Activated naive CD8-positive, alpha-beta T cell treated with anti-CD3 and anti-CD28 coated beads for 36 hours (primary cell): ENCODE measurements at places on chromosomes 5 and 9.

GRCh38 chr9:93094658-93095204 is 1.3 kb upstream of the CARD19 start:
- no peak for DNase-seq

DNA sequence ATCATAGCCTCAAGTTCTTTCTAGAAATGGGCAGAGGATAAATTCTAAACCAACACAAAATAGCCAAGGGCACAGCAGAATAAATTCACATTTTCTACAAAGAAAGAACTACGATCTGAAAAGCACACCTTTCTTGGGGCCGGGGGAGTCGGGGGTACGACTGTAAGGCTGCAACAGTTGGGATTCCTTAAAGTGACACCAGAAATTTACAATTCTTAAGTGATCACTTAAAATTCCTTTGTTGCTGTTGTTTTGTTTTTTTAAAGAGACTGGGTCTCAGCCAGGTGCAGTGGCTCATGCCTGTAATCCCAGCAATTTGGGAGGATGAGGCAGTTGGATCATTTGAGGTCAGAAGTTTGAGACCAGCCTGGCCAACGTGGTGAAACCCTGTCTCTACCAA is 95.8 kb downstream of the CDK5RAP2 start:
- no peak for DNase-seq

DNA sequence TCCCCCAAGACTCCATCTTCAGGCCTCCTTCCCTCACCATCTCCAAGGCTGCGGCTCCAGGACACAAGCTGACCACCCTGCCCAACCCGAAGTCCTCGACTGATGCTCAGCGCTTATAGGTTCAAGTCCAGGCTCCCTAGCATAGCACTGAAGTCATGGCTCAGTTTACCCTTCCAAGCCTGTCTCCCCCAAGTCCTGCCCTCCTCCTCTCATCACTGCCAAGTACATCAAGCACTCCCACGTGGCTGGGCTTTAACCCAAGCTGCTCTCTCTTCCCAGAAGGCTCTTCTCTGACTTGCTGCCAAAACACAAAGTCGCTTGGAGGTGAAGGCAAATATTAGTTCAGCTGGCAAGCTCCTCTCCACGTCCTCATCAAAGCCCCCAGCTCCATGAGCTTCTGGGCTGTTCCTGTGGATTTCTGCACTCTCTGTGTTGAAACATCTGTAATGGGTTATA is 22.1 kb upstream of the MARCHF6 start:
- DNase-seq, result no peak

GRCh38 chr5:52837591-52838001 is 49.9 kb downstream of the ITGA1 start:
- DNase-seq, result no peak

- DNase-seq, result no peak
These were observed 567.9 kb downstream of the EBF1 start for GRCh38 chr5:158531860-158532259.

GRCh38 chr5:8227112-8227511 is 358.2 kb downstream of the MTRR start:
- no peak for DNase-seq

DNA sequence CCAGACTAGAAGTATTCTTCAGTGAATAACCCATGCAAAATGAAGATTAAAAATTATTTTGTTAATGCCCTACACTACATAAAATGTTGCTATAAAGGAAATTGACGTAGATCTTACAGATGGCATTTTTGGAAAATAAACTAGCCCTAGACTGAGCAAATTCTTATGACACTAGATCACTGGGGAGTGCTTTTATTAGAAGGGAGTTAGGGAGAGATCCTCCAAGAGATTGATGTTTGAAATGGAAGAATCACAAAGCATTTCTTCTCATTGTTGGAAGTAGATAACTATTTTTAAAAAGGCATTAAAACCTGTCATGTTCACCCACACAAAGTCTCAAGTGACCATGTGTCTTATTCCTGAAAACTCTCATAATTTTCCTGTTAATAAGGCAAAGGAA is 351.1 kb upstream of the TLE4 start:
- DNase-seq, result no peak

GRCh38 chr9:72687331-72687730 is 165.9 kb downstream of the TMC1 start:
- DNase-seq, result no peak

- no peak for DNase-seq
These were observed 22.5 kb upstream of the PTGS1 start for GRCh38 chr9:122348288-122348777.

GRCh38 chr5:56152437-56152836 is 80.7 kb downstream of the ANKRD55 start:
- DNase-seq, result no peak

DNA sequence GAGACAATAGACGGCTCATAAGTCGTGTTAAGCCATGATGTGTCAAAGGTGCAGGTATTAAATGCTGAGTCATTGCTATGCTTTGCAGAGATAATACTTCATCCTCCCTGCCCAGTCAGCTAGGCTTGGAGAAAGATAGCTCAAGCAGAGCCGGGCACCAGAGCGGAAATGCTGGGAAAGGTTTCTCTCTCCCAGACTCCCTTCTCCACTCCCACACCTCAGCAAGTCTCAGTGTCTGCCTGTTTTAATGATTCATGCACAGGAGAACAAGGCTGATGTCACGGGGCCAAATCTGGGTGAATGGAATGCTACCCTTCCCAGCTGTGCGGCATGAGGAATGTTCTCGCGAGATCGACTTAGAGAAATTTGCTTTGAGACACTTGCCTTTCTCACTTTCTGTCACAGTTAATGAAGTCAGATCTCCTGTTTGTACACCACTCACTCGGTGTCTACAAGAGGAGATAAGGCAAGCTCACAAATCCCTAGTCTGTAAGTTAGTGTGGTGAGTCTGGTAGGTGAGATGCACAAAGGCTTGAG is 204.4 kb downstream of the EFNA5 start:
- DNase-seq, result no peak

- DNase-seq, result no peak
These were observed 15.1 kb downstream of the RPS14 start for GRCh38 chr5:150434464-150434863.

- no peak for DNase-seq
These were observed 514.1 kb upstream of the MEF2C start for GRCh38 chr5:89397096-89397495.

GRCh38 chr9:93815135-93815534 is 140.0 kb downstream of the BARX1 start:
- DNase-seq, result no peak

- DNase-seq, result no peak
These were observed 62.9 kb downstream of the SMIM23 start for GRCh38 chr5:171848486-171848885.

GRCh38 chr5:52767766-52768480 is 19.8 kb upstream of the ITGA1 start:
- no peak for DNase-seq

GRCh38 chr5:12901696-12902095 is 997.5 kb upstream of the CTNND2 start:
- no peak for DNase-seq

GRCh38 chr5:142568283-142568995 is 117.5 kb downstream of the FGF1 start:
- no peak for DNase-seq

DNA sequence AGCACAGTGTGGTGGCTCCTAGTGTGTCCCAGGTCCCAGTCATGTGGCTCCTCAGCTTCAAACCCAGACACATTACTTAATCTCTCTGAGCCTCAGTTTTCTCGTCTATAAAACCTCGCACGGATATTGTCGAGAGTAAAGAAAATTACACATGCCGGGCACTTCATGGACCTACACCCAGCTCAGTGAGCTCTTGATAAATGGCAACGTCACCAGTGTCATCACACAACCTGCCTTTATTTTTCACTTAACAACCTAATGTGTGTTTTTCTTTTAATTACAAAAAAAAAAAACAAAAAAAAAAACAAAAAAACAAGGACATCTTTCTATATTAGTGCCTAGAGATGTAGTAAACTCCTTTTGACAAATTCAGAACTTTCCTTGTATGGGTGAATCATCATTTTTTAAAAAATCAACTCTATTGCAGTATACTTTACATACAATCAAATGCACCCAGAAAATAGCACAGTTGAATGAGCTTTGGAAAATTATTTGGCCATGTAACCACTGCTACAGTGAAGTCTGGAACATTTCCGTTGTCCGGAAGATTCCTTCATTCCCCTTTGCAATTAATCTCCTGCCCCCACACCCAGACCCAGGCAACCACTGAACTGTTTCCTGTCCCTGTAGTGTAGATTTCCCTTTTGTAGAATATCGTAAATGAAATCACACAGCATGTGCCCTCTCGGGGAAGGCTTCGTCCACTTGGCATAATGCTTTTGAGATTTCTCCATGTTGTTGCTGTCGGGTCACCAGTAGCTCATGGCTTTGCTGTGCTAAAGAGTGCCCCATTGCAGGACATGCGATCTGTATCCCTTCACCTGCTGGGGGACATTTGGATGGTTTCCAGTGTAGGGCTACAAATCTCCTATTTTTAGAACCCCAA is 100.4 kb upstream of the LARP1 start:
- no peak for DNase-seq

DNA sequence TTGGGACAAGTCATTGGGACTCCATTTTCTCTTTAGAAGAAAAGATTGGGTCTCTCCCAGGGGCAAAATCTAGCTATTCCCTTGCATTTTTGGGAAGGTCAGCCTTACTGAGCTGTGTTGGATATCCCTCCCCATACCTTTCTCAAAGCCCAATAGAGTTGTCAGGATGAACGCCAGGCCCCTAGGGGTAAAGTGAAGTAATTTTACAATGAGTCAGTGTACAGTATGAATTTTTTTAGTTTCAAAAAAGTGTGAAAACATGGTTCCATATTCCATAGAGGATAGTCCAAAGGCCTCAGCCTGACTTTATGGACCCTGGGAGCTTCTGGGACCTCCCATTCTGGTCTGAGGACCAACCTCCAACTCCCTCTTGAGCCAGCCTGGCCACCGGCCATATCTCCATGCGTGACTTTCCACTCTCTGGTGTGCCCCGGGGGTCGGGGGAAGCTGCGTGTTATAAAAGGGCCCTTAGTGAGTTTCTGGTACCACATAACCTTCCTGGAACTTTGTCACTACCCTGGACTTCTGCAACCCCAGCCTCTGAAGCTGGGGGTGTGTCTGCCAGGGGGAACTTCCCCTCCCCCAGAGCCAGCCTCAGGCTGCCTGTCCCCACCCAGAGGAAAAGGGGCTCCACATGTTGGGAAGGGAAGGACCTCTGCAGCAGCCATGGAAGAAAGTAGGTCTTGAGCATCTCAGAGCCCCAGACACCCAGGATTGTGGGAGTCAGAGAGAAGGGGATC is 52.4 kb upstream of the SYNPO start:
- no peak for DNase-seq

DNA sequence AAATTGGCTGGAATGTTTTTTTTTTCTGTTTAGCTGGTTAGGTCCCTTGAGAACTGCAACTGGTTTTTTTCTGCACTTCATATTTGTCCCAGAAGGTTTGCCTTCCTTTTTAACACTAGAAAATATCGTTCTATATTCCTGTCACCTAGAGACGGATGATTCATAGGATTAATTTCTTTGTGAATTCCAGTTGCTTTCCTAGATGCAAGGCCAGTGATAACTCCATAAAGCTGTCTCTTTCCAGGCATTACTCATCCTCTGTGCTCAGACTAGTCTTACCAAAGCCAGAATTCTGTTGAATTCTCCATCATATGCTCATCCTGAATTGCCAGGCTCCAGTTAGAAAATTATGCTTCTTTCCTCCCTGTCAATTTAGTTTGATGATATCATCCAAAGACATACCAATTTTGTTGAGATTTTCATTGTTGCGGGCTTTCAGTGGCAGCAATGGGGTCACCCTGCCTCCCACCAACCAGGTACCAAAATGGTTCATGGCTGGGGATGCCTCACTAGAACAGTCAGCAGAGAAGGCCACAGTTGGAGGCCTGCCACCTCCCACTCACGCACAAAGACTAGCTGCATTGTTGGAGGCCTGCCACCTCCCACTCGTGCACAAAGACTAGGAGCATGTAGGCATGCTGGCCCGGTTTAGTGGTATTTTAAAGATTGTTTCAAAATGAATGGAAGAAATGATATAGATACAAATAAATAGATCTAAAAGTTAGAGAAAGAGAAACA is 8.5 kb downstream of the BAAT start:
- no peak for DNase-seq

DNA sequence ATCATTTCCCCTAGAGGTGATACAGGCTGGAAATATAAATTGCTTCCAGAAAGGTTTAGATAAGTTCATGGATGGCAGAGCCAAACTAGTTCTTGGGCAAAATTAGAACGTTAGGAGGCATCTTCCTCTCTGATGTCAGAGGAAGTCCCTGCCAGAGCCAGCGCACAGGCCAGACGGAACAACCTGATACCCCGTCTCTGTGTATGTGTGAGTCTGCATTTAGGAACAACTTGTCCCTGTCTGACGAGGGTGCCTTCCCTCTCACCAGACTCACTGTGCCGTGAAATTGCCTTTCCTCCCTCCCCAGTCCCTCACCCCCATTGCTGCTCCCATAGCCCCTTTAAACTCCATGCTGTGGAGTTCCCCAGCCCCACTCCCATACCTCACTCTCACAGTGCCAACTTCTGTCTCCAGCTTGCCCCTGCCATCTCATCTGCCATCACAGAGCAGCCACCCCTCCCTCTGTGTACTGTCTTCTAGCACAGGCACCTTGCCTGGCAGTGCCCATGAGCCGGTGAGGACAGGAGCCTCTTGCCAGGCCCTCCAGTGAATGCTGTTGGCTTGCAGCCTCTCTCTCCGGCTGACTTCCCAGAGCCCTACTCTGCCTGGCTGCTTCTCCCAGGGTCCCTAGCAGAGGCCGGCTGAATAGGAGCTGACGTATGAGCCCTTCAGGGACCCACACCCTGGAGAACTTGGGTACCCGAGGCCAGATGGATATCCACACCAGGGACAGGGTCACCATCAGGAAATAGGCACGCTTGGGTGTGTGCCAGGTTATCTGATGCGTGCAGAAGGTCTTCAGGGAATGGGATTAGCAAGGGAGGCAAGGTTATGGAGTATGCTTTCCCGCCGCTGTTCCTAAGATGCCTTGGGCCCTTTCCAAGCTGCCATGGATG is 26.7 kb downstream of the UNC5A start:
- no peak for DNase-seq

- no peak for DNase-seq
These were observed 56.2 kb upstream of the CKS2 start for GRCh38 chr9:89254773-89255125.

DNA sequence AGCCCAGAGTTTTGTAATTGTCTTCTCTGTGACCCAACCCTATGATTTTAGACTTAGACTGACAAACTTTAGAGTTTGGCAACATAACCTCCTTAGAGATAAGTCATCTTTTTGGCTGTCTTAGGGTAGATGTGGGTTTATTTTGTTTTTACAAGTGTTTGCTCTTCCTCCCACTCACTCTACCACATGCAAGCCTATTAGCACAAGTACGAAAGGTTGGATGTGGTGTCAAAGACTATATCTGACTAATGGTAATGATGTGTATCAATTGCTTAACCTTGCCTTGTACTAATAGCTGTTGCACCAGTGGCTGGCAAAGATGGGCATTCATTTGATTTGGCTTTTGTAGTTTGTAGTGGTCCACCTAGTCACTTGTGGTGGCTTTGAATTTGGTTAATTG is 46.5 kb downstream of the SLC25A46 start:
- no peak for DNase-seq

DNA sequence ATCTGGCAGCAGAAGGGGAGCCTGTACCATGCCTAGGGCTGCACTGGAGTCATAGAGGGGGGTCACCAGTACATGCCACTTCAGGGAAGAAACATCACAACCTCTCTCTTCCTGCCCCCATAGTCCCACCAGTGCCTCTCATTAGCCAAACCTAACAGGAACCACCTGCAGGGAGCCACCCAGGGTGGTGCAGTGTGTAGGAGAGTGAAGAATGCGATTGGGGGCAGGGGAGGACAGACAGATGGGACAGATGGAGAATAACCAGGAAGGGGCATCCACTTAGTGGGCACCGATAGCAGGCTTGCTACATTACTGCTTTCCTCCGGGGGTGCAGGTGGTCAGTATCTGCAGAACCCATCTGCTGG is 19.2 kb downstream of the DAPK1 start:
- DNase-seq, result no peak

GRCh38 chr9:114383521-114384231 is 4.1 kb downstream of the AKNA start:
- no peak for DNase-seq
